ENCODE measurements at places on chromosomes 16 and 17.

DNA sequence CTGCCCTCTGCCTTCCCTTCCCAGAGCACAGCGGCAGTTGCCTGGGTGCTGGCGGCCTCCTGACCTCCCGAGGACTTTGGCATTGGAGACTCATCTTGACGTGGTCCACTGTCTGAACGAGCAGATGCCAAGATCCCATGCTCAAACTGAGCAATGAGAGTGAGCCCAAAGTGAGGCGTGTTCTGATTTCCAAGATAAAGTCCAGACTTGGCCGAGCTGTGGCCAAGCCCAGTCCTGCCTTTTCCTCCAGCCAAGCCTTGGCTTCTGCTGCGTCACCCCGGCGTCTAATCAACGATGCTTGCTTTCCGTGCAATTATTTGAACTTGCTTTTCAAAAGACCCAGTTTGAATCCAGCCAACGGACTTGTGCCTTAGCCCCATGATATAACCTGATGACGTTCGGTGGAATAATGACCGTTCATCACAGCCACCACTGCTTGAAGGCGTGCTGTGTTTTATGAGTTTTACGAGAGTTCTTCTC is 179.2 kb downstream of the IRF8 start:
- DNase-seq = no peak

DNA sequence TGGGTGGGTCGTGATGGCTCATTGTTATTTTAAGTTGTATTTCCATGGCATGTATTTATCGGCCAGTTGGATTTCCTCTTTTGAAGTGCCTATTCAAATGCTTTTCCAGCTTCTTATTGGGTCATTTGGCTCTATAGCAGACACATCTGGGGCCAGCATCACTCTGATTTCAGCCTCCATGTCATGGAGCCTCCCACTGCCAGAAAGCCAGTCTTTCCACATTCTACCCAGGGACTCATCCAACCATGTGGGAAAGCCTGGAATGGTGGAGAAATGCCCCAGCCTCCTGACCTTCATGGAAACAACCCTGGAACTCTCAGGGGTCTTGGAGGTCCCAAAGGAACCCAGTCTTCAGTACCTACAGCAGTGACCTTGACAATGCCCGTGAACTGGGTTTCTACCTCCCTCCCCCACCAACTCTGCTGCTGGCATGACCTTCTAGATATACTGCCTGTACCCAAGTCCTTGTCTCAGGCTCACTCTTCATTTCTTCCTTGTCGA is 33.8 kb upstream of the ADGRG1 start:
- no peak for DNase-seq

DNA sequence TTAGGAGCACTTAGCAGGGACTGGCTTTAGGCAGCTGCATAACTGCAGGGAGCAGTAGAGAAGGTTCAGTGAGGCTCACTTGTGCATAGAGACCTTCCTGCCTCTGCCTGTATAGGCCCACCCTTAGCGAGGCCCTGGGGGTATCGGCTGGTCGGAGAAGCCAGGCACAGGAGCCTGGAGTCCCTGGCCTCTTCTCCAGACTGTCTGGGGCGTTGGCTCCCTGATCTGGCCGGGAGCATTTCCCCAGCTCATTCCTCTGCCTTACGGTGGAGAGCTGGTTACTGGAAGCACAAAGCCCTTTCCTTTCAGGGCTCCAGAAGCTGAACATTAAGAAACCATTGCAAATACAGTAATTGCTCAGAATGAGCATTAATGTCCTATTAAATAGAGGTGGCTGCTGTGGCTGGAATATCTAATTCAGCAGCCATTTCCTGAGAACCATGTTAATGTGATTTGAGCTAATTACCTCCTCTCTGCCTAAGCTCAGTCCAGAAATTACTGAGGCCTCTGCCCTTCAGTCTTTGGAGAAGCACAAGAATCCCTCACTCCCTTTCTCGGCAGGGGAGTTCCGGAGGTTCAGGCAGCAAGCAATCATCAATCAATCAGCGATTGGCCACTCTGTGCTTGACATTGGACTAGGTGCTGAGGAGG is 18.8 kb upstream of the TMEM220 start:
- no peak for DNase-seq

- DNase-seq = no peak
Observed at GRCh38 chr16:56450275-56450985, 702 bp downstream of the NUDT21 start.

GRCh38 chr17:40522961-40523310 is 21.5 kb upstream of the TNS4 start:
- DNase-seq = no peak

DNA sequence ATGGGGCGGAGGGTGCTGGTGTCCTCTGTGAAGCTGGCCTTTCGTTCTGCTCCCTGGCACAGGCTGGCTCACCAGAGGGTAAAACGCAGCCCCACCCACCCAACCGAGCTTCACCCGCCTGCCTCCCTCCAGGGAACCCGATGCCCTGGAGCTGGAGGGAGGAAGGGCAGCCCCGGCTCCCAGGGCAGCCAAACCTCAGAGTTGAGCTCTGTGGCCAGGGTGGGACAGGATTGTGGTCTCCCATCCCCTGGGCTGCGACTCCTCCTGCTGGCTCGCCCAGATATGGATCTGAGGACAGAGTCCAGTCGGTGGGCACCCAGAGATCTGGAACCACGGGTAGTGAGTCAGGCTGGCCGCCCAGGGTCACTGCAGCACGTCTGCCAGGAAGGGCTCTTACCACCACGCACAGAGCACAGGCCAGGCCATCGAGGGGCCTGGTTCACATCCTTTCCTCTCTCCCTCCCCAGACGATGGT is 42.6 kb upstream of the CHMP6 start:
- no peak for DNase-seq
